ENCODE measurements at places on chromosomes 4 and X.

DNA sequence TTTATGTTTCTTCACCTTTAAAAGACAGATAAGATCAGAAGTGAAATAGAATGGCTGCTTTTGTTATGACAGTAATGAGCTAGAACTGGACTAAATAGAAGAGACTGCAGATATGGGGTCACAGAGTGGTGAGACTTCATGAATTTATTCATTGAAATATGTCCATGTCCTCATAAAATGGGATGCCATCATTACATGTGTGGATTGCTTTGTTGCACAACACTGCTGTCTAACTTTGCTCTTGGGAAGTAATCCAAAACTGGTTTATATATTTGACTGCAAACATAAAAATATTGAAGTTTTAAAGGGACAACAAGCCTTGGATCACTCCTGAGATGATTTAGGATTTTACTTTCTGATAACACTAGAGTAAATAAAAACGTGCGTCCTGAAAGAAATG is 209.2 kb upstream of the FAT4 start:
- DNase-seq = peak; percentile 8

DNA sequence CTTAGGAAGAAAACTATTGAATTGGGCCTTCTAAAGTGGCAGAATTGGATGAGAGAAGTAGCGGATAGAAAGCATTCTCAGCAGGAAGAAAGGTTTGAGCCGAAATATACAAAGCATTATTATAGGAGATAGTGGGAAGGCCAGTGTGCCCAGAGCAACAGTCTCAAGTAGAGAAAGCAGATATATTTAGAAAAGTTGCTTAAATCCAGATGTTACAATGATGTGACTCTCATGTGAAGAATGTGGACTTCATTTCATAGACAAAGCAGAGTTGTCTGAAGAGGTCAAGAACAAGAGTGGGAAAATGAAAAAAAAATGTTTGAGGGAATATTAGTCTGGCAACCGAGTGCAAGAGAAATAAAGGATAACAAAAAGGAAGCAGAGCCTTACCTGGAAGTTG is 66.9 kb downstream of the SYNPO2 start:
- no peak for DNase-seq

DNA sequence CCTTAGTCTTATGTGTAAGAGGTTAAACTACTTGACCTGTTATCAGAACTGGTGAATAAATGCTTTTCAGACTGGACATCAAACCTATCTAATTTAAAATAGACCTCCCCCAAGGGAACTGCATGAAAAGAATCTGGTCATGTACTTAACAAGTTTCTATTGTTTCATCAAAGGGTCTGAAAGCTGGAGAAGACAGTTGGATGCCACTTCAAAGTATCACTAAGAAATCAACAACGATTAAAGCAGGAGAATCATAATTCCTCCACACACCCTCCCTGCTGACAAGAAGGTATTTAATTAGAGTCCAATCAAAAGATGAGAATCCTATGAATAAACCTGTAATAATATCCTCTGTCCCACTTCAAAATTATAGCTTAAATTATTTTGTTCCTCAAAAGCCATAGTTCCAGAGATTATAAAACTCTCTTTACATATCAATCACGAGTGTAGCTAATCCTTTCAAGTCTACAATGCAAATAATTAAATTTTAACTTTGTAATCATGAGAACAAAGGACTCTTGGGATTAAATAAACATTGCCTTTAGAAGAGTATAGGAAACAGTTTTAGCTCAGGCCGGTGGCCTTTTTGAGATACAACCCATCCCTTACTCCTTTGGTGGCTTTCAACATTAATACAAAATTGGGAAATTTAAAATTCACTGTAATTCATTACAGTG is 35.1 kb downstream of the TSPAN5 start:
- DNase-seq = no peak

DNA sequence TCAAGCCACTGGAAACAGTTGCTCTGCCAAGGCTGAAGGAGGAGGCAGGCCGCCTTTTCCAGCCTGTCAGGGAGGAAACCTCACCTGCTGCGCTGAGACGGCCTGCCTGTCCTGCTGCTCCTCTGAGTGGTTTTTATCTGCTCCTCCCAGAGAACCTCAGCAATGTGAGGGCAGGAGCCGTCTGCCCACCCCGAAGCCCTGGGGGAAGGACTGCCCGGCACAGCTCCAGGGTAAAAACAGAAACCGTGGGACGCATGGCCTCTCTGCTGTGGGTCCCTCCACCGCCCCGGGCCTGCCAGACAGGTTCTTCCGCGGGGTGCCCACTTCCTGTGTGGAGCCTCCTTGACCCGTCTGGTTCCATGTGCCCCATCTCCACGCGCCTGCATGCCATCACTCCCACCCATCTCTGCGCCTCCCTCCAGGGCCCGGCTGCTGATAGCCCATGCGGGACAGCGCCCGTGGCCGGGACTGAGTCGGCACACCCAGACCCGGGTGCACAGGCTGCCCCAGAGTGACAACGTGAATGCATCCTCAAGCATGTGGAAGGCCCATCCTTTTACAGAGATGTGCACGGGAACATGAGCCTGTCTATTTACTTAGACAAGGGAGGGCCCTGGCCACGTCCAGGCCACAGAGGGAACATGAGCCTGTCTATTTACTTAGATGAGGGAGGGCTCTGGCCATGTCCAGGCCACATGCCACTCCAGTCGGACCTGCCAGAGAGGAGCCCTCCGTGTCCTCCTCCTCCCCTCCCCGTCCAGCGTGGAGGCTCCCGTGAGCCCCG is 4.0 kb upstream of the SLC49A3 start:
- DNase-seq = no peak

- no peak for DNase-seq
Observed at GRCh38 chrX:11342673-11343072, 49.5 kb downstream of the AMELX start.

GRCh38 chrX:40148385-40149285 is 50.9 kb upstream of the BCOR start:
- DNase-seq = no peak

- no peak for DNase-seq
Observed at GRCh38 chrX:42143866-42144592, 220.7 kb upstream of the CASK start.

DNA sequence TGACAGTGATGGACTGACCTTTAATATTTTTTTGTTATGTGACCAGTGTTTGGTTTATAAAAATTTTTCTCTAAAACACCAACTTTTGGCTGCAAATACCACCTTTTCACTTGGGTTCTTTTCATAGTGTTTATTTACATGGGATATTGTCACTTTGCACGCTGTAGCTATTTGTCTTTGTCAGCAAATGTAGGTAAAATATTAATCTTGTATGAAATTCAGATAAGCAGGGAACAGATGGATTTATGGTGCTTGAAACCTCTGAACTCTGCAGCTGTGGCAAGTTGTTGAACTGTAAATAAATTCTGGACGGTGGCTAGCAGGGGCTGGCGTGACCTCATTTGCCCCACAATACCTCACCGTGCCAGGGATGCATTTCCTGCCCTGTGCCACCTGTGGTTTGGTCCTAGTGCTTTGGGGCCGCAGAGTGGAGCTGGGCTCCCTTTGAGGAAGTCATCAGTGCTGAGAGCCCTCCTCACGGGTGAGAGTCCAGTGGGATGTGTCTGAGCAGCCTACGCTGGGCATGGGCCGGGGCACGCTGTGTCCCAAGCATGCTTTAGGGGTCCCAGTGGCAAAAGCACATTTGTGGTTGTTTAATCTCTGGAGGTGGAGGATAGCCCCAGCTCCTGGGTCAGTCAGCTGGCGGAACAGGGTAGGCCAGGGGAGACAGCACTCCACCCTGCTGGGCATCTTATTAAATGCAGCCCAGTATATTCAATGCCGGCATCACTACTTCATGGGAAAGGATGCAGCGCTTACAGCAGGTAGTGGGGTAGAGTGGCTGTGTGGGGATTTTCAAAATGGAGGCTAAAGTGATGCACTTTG is 108.6 kb downstream of the TBL1X start:
- DNase-seq = no peak

GRCh38 chrX:74272230-74272629 is 31.8 kb upstream of the ZCCHC13 start:
- no peak for DNase-seq

GRCh38 chr4:24775750-24776149 is 19.6 kb upstream of the SOD3 start:
- no peak for DNase-seq

DNA sequence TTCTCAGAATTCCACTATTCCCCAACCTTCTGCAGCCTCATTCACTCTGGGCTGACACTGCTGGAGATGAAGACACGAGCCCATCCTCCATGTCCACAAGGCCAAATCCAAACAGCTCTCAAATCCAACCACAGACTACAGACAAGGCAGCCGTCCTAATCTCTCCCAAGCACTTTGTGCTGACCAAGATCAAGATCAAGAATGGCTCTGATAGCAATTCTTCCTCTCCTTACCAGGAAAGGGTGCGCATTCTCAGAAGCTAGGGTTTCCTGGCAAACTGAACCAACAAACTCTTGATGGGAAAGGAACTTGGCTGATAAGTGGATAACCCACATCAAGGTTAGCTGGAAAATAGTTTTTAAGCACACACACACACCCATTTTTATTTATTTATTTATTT is 26.5 kb downstream of the RELL1 start:
- no peak for DNase-seq

GRCh38 chr4:26105337-26105736 is 191.3 kb downstream of the SMIM20 start:
- DNase-seq = no peak

- no peak for DNase-seq
Observed at GRCh38 chr4:150006197-150006596, 72.0 kb upstream of the DCLK2 start.

- DNase-seq = no peak
Observed at GRCh38 chrX:20361890-20362262, 95.2 kb upstream of the RPS6KA3 start.

GRCh38 chr4:109166126-109166525 is 136.3 kb downstream of the COL25A1 start:
- DNase-seq = no peak

DNA sequence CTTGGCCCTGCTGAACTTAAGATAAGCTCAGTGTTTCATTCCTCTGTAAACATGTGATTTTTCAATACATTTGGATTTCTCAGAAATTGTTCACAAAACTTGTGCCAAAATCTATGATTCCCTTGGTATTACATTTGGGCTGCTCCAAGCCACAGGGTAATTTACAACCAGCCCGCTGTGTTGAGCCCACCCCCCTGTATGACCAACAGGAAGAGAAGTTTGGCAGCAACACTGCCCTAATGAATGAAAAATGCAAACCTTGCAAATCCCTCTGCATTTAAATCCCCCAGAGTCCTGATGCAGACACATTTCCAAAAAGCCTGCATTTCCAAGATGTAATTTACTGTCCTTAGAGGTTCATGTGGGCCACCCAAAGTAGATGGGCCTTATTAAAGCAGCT is 34.1 kb upstream of the GAB1 start:
- DNase-seq = no peak

GRCh38 chr4:6367371-6367851 is 97.8 kb downstream of the WFS1 start:
- DNase-seq = peak; percentile 75

GRCh38 chr4:5203309-5203992 is 152.2 kb downstream of the STK32B start:
- DNase-seq = no peak

DNA sequence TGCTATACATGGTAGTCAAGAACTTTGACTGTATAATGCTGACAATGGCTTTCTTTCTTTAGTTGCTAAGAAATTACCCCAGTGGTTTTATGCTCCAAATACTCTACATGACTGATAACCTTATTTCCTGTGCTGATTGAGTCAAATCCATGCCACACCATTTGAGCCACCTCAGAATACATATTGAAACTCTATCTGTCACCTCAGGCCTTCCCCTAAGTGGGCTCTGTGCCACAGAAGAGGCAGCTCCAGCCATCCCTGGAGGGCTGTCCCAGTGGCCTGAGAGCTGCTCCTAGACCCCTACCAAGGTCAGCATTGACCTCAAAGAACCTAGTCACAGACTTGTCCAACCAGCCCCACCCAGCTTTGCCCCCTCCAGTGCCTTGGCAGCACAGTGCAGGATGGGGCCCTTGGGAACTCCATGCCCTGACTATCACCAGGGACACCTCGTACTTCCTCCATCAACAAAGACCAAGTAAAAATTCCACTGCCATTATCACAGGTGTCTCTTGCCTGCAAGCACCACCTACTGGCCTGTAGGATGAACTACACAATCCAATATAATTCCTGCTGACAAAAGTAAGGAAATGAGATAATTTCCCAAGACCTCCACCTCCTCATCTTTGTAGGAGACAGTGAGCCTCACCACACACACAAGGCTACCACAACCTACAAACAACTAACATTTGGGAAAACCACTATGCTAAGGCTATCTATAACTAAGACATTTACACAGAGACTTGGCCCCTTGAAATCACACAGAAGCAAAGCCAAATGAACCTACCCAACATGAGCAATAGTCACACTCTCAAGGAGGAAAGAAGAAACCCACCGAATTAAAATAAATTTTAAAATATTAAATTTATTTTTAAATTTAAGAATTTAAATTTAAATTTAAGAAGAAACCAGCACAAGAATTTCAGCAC is 239.9 kb downstream of the NKX6-1 start:
- DNase-seq = no peak

DNA sequence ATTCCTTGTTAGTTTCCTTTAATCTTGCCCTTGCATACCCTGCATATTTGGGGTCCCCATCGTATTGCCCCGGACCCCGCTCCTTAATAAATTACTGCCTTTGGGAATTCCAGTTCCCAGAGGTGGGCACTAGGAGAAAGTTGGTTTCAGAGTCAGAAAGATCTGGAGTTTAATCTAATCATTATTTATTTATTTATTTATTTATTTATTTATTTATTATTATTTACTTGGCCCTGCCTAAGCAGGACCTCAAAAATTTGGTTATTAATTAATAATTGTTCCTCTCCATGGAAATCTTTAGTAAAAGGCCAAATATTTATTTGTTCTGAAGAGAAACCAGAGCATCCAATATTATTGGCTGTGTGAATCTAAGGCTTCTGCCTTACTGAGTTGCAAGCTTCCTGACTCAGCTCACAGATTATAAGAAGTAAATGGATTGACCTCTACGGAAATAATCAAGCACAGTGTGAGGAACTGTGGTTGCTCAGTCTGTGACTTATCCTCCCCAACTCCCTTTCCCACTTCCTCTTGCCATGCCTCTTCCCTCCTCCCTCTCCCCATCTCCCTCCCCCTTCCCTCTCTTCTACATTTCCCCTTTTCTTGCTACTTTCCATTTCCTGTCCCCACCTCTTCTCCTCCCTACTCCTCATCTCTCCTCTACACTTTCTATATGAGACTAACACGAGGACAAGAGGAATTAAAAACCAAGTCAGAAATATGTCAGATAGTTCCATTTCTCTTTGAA is 61.5 kb upstream of the AP1S2 start:
- no peak for DNase-seq

- DNase-seq = no peak
Observed at GRCh38 chr4:169311643-169312365, 41.0 kb upstream of the SH3RF1 start.

GRCh38 chr4:46999566-46999965 is 6.2 kb upstream of the GABRA4 start:
- DNase-seq = no peak

DNA sequence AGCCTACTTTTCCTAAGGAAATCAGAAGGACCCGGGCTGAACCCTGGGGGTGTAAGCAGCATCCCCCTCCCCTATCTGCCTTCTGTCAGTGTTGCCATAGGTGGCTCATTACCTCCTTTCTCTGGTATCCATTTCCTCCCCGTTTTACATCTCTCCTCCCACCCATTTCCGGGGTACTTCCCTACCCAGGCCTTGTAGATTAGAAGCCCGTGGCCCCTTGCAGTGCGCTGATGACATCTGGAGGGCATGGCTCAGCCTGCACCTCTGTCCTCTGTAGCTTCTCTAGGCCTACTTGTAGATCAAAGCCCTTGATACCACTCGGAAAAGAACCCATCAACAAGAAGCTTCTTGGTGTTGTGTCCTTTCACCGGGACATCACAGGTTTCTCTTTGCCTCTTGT is 71.8 kb downstream of the NBDY start:
- DNase-seq = no peak

All from spinal cord (tissue), 10 donors.